ENCODE measurements at places on chromosomes 16 and 17. TPM values are rescaled to one million over a fixed set of nuclear protein-coding genes. Genes with fewer than 3 reads are reported as not detected.

PRDM7 gene
- total RNA-seq: not detected

DNAH3 gene
- total RNA-seq: under 0.01 TPM

PRSS33 gene
- not detected for total RNA-seq

- peak; percentile 41 for DNase-seq
Observed at GRCh38 chr16:2194166-2194834, 2.1 kb downstream of the CASKIN1 start.

NQO1 gene
- total RNA-seq: 7.5 TPM

NAGLU gene
- 29.4 TPM for total RNA-seq

DNA sequence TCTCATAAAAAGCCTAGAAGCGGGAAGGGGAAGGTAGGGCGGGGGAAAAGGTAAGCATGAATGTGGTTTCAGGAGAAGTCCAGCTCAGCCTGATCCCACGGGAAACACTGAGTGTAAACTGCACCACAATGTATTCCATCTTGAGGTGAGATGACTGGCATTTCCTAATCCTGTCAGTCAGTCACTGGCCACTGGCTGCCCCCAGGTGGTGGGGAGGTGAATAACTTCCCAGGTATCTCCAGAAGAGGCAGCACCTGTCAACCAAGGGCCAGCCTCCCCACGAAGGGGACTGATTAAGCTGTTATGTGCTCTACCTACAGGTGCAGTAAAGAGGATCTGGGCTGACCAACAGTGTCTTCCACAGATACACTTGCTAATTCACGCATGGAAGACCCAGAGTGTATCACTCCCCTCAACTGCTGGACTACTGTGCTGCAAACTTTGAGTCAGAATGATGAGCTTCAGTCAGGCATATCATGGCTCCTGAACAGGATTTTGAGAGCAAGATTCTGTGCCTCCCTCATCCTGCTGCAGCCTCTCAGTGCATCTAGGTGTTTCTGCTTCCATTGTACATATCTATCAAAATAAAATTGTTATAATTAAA is 108.5 kb upstream of the CCL2 start:
- peak; percentile 77 for DNase-seq

- DNase-seq: no peak
Observed at GRCh38 chr16:19707569-19708295, 10.3 kb downstream of the KNOP1 start.

AOC2 gene
- 1.3 TPM for total RNA-seq

GRCh38 chr16:23478566-23478965 is 25.6 kb upstream of the COG7 start:
- no peak for DNase-seq

Data from hematopoietic multipotent progenitor cell (in vitro differentiated cells).